Posterior vena cava (tissue), 2 donors: ENCODE measurements at places on chromosomes 7 and 10.
A peak's percentile ranks its signal among the peaks of the same experiment; 100 is the strongest.

- no peak for DNase-seq
Observed at GRCh38 chr7:37318541-37318940, 130.1 kb downstream of the ELMO1 start.

- DNase-seq, result no peak
Observed at GRCh38 chr7:130490311-130490791, 1.5 kb upstream of the MEST start.

DNA sequence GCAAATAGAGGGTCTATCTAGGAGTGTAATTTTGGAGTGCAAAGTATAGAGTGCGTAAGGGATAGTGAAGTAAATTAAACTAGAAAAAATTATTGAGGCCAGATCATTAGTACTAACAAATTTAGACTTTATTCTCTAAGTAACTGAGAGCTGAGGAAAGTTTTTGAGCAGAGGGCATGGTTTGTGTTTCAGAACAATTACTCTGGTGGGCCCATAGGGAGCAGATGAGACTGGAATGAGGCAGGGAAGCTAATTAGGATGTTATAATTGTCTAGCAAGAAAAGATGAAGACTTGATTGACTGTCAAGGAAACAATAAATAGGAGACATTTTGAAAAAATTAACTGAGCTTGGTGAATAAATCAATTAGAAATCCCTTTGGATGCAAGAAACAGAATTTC is 37.8 kb upstream of the IMMP2L start:
- no peak for DNase-seq

GRCh38 chr7:102424129-102424551 is 9.2 kb upstream of the ORAI2 start:
- no peak for DNase-seq

DNA sequence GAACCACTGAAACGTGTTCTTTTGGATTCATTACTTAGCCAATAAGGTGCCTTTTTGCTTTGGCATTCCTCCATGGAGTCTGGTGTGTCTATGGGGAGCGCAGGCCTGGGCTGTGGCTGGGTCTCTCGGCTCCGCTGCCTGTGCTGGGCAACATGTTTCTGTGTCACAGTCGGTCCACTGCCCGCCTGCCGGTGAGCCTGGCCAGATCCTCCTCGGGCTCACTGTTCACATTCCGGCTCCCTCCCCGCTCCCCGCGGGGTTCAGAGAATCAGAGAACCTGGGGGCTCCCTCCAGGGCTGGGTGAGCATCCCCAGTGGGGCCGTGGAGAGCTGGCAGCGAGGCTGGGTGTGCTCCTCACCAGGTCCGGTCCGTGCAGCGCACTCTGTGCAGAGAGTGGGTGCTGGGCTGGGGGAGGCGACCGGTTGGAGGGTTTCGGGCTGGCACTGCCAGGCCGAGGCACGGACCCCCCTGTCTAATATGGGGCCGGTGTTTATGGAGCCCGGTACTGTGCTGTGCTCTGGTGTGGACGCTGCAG is 70.4 kb downstream of the INPP5A start:
- DNase-seq, result peak; percentile 78

GRCh38 chr10:71985542-71986250 is 21.5 kb downstream of the CHST3 start:
- DNase-seq, result no peak

- no peak for DNase-seq
Observed at GRCh38 chr10:119898577-119898976, 6.0 kb downstream of the SEC23IP start.

GRCh38 chr7:107355616-107356015 is 114.2 kb upstream of the GPR22 start:
- no peak for DNase-seq

DNA sequence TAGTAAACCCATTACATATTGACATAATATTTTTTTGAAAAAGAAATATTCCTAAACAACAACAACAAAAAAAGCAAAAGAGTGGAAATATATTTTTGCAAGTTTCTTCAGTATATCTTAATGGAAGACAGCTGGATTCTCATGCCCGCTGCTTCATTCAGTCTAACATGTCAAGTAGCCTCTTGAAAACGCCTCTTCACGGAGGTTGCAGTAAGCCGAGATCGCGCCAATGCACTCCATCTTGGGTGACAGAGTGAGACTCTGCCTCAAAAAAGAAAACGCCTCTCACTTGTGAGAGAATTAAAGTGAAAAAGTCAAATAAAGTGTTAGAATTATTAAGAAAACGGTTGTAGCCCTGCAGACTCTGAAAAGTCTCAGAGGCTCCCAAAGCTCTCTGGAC is 1.3 kb downstream of the CUTC start:
- no peak for DNase-seq

DNA sequence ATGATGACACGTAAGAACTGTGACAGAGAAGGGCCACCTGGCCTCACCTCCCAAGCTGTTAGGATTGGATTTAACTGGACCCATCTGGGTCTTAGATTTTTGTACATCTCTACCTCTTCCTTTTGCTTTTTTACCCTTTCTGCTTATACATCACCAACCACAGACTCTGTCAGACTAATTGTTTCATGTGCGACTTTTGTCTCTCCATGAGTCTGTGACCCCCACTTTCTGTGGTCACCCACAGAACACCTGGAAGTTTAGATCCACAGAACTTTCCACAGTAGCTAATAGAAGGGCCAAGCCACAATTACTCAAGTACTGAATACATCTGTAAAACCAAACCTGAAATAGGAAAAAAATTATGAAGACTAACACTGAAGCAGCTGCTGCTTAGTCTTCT is 23.1 kb downstream of the SEC31B start:
- no peak for DNase-seq

- no peak for DNase-seq
Observed at GRCh38 chr7:154578336-154578735, 424.6 kb downstream of the PAXIP1 start.

- DNase-seq, result peak; percentile 84
Observed at GRCh38 chr10:124092860-124093773, at the start of gene CHST15. TSS of gene CHST15 (minus strand) at chr10:124093598. CDS start at chr10:124046212, 47,386 bp downstream.

GRCh38 chr7:46131916-46132795 is 211.1 kb upstream of the IGFBP3 start:
- no peak for DNase-seq

GRCh38 chr10:35331894-35332640 is 4.2 kb upstream of the CCNY start:
- no peak for DNase-seq

DNA sequence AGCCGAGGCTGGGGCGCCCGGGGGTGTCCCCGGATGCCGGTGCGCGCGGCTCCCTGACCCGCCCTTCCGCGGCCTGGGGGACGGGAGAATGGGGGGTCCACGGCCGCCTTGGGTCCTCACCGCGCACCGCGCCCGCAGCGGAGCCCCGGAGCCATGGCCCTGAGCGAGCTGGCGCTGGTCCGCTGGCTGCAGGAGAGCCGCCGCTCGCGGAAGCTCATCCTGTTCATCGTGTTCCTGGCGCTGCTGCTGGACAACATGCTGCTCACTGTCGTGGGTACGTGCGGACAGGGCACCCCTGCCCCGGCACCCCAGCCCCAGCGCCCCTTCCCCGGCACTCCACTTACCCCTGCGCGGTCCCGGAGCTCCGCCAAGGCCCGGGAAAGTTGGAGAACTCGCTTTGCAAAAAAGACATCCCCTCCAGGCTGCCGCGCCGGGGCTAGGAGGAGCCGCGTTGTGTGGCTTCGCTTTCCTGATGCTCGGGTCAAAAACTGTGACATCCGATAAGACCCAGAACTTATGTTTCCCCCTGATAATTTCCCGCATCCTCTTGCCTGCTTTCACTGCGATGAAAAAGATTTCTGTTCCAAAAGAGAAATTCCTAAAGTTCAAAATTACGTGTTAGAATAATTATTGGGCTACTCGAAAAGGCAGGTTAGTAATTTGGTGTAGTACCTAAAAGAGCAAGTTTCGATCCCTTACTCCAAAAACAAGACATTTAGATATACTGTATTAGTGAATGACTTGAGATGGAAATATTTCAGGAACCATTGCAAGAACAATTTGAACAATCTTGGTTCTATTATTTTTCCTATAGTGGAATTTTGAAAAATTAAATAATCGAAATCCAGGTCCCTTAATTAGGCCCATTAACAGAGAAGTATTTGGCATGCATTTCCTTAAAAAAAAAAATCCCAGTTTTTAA is 888 bp downstream of the SLC18A2 start:
- no peak for DNase-seq

DNA sequence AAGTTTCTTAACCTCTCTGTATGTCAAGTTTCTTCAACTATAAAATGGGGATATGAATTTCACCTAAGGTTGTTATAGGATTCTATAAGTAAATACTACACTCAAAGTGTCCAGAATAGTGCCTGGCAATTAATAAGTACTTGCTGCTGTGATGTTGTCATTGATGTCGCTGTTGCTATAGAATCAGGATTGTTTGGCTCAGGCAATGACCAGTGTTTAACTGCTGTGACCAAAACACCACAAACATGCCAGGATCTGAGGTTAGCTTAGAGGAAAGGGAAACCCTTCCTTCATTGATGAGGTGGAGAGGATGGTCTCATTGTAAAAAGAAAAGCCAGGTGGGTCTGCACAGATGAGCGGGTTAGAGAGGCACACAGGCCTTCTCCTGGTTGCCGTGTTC is 223.1 kb upstream of the INHBA start:
- DNase-seq, result no peak

- DNase-seq, result no peak
Observed at GRCh38 chr10:49139846-49140195, 6.0 kb upstream of the FAM170B start.

DNA sequence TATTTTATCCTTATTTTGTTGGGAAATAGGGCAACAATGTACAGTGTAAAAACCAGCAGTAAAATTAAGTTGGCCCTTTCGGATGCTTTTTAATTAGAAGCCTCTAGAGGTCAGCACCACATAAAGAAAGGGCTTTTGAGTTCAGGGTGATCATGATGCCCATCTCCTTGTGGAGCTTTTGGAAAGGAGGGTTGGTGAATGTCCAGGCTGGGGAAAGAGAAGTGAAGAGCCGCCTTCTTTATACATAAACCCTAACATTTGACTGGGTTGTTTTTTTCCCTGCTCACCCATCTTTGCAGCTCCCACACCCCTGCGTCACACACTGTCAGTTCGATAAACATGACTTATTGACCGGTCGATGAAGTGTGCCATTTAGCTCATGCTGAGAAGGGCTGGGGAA is 29.8 kb downstream of the MTURN start:
- no peak for DNase-seq

DNA sequence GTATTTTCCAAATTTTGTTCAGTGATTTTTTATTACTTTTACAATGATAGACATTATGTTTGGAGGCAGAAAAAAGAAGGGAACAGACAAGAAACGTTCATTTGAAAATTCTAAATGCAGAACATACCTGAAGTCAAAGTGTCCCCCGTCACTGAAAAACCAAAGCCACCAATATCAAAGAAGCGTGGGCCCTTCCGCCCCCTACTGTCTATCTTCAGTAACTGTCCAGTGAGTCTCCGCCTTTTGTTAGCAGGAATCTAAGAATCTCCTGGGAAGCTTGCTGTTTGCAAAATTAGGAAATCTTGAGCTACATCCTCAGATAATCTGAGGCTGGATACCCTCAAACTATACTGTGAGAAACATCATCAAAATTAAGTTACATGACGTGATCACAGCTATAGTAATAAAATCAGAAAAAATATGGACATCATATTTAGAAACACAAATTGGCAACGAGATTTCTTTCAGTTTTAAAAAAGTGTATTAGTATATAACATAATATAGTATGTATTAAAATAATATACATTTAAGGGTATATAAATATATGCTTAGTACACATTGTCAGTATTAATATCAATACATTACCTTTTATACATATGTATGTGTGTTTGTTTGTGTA is 169.3 kb upstream of the AKR1E2 start:
- DNase-seq, result no peak

DNA sequence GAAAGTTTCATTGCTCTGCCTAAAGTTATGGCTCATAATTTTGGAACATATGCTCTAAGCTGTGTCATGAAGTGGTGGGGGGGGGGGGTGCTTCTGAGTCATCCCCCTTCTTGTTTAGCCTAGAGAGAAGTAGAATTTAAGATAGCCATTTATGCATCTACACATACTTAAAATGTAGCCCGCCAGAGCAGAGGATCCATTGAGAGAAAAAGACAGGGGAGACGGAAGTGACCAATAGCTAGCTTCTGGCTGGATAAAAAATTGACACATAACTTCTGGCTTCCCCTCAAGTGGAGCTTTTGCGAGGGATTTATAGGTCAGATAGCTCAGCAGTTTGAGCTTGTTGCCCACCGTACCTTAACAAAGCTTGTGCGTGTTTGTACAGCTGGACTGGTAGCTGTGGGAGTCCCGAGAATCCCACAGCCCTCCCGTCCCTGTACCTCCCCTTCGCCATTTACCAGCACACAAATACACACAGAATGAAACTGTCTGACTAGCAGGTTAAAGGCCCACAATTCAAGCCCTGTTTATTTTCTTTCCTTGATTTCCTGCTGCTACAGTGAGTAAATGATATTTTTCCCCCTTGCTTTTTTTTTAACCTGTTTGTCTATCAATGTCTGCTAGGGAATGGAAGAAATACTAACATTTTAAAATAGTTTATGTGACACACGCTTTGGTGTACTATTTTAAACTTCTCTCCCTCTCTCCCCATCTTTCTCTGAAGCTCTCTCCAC is 232.6 kb upstream of the FERD3L start:
- DNase-seq, result no peak

DNA sequence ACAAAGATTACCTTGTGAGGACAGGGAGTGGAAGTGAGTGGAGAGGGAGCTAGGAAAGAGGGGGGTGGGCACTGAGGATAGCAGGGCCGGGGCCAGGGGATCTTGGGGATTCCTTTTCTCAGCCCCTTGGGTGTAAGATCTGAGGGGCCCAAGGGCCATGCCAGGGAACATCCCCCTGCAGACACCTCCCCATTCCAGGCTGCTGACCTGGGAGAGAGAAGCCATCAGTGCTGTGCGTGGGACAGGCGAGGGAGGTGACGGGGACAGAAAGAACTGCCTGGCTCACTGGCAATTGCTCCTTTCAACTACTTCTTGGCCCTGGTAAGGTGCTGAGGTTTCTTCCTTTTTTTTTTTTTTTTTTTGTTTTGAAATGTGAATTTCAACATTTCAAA is 12.0 kb upstream of the BTBD16 start:
- DNase-seq, result peak; percentile 68

- DNase-seq, result no peak
Observed at GRCh38 chr10:112637901-112638300, 190.9 kb downstream of the VTI1A start.

DNA sequence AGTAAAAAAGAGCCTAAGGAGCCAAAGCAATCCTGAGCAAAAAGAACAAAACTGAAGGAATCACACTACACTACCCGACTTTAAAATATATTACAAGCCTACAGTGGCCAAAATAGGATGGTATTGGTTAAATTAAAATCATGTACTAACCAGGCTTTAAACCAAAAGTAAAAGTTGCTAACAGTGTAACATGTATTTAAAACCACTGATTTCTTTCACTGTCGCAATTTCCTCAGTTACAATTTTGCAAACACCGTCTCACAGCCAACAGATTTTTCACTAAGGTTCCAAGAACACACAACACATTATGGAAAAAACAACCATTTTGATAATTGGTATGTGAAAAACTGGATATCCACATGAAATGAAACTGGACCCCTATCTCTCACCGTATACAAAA is 74.0 kb downstream of the JMJD1C start:
- DNase-seq, result no peak
